T-helper 9 cell (primary cell): ENCODE measurements at places on chromosomes 6 and 20.

- no peak for DNase-seq
Observed at GRCh38 chr6:21764989-21765388, 171.4 kb downstream of the SOX4 start.

- no peak for DNase-seq
Observed at GRCh38 chr20:19872001-19872400, 113.9 kb downstream of the RIN2 start.

DNA sequence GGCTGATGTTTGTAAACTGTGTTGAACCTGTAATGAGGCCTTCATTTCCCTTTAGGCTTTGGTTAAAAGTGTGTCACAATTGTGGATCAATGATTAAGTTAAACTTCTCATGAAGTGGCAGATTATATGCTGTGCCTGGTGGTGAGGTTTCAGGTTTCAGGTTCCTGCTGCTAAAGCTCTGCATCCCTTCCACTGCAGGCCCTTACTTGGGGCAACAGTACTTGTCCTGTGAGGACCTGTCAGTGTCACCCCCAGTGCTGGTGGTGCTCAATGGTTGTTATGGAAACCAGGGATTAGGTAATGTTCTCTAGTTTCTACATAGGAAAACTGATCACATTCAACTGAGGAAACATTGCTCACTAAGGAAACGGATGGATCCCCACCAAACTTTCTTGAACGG lies 18.5 kb downstream of the RPP21 start:
- DNase-seq: no peak

DNA sequence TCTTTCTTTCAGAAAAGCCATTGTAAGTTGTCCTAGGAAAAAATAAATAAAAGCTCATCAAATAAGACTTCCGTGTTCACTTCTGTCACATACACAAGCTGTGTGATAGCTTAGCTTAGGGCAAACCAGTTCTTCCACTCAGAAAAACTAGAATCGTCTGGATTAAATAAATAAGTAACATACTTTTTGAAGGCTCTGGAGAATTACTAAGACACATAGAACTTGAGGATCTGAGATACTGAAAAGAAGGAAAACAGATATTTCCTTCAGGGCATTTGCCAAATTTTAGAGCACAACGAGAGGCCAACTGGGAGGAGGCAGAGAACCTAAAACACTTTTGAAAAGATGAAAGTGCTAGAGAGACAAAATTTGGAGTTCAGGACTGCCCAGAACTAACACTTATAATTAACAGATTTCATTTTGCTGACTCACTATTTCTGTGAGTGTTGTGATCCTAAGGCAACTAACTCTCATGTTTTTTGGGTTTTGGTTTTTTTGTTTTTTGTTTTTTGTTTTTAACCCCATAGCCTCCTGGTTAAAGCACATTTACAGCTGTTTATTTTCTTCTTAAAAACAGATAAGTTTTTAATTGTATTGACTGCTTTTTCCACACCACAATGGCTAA lies 38.7 kb upstream of the THEMIS start:
- no peak for DNase-seq

GRCh38 chr6:10404799-10405512 lies 9.9 kb downstream of the TFAP2A start:
- DNase-seq: no peak

DNA sequence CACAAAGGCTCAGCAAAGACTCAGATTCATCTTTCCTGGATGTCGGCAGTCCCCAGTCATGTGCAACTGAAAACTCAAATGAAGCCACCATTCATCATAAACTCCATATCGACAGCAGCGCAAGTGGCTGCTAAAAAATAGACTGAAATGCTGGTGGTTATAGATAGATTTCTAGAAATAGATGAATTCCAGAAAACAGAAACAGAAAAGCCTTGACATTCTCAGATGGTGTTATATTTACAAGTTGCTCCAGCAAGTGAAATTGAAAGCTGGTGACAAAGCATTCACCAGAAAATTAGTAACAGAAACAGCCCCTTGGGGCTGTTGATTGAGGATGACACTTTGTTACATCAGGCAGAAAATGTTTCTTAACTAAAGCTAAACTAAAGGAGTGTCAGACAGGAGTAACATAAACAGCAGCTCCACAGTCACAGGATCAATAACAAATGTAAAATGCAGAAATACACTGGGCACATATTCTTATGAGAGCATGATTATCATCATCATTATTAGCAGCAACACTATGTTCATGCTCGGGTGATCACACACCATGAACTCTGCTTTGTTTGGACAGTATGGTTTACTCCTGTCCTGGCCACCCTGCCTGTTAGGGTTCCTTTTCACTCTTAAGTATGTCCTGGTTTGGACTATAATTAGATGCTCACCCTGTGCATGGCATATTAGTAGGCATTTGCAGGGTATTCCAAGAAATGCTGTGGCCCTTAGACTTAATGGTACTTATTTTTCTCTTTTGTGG lies 36.4 kb upstream of the SLC35F1 start:
- DNase-seq: no peak

DNA sequence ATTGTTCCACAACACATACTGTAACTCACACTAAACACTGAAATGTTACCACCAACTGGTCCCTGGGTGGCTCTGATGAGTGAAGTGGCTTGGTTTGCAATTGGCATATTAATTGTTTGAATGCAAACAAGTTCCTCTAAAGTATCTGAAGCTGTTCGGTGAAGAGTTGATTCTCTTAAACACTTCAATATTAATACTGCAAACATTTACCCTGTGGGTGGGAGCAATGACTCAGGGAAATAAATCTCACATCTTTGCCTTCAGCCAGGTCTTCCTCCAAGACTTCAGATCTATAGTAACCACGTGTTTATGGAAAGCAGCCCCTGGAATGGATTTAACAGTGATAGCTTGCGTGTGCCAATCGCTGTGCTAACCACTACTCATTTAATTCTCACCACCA lies 176.0 kb downstream of the MAFB start:
- DNase-seq: no peak

- DNase-seq: no peak
Observed at GRCh38 chr20:57900226-57900905, 190.6 kb upstream of the PMEPA1 start.

GRCh38 chr6:35833536-35833935 lies 28.4 kb downstream of the LHFPL5 start:
- DNase-seq: no peak

GRCh38 chr6:104887350-104887749 lies 27.6 kb upstream of the HACE1 start:
- DNase-seq: no peak

GRCh38 chr6:112831022-112831421 lies 483.9 kb downstream of the RFPL4B start:
- no peak for DNase-seq

DNA sequence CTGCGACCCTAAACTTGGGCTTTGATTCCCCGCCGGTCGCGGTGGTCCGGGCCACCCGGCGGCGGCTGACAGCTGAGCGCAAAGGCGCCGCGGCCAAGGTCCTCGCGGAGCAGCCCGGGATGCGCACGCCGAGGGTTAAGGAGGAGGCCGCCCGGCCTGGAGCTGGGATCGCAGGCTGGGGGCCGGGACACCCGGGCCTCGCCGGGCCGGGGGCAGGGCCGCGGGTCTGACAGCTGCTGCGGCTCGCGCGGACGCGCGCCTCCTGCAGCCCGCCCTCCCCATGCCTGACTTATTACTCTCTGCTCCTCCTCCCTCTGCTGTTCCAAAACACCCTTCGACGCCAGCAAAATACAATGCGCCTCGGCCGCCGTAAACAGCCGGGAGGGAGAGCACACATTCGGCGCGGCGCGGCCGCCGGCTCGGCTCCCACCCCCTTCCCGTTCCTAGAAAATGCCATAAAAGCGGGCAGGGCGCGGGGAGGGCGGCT lies 746 bp downstream of the BACH2 start:
- DNase-seq: peak; percentile 51

DNA sequence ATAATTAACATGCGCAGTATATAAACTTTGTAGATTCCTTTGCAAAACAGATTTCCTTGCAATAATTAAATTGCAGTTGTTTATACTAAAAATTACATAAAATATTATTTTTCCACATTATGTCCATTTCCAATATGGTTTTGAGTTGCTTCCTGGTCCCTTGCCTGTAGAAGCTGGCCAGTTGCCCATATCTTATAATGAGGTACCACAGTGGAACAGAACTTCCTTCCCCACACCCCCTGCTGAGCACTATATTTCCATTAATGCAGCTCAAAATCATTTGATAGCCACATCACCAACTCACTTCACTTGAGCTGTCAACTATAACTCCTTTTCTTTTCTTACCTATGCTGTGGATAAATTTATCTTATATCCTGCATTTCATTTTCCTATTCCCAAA lies 194.6 kb downstream of the DST start:
- DNase-seq: no peak
